ENCODE measurements at places on chromosomes 5 and 9. TPM values are rescaled to one million over a fixed set of nuclear protein-coding genes. Genes with fewer than 3 reads are reported as not detected.

The SLC34A3 gene
- total RNA-seq, result not detected

The FREM1 gene
- total RNA-seq, result not detected

The FAM153A gene
- 33.7 TPM for total RNA-seq

The SLC44A1 gene
- 11.8 TPM for total RNA-seq

The LHX3 gene
- total RNA-seq, result not detected

The SMIM33 gene
- total RNA-seq, result 1.5 TPM

The NUTM2G gene
- not detected for total RNA-seq

The GRXCR2 gene
- total RNA-seq, result not detected

The PCDHGA10 gene
- total RNA-seq, result 0.10 TPM

The TLE1 gene
- total RNA-seq, result 0.17 TPM

The ZMAT2 gene
- total RNA-seq, result 53.4 TPM

The ZFP2 gene
- total RNA-seq, result 0.40 TPM

The PCDHB13 gene
- not detected for total RNA-seq

The CAVIN4 gene
- 0.07 TPM for total RNA-seq

The SLC25A2 gene
- total RNA-seq, result 0.19 TPM

The ACTL7A gene
- total RNA-seq, result not detected

The PCDHGA5 gene
- total RNA-seq, result not detected

The PCDHGB5 gene
- 0.15 TPM for total RNA-seq

The PTGES gene
- total RNA-seq, result not detected

The ATP10B gene
- not detected for total RNA-seq

The POU4F3 gene
- total RNA-seq, result not detected

The MYMK gene
- total RNA-seq, result not detected

The LCN15 gene
- total RNA-seq, result not detected

The TMC1 gene
- not detected for total RNA-seq

The CYLC2 gene
- not detected for total RNA-seq

The CCNJL gene
- not detected for total RNA-seq

The MARCHF11 gene
- total RNA-seq, result not detected

The EPB41L4A gene
- 1.5 TPM for total RNA-seq

The CCL27 gene
- total RNA-seq, result 0.80 TPM

The GPBP1 gene
- 94.1 TPM for total RNA-seq

The ENTPD2 gene
- not detected for total RNA-seq

The ANKRD33B gene
- 9.9 TPM for total RNA-seq

The GTF2H2 gene
- total RNA-seq, result 52.4 TPM

The MYO10 gene
- 0.34 TPM for total RNA-seq

The RABGAP1 gene
- 27.1 TPM for total RNA-seq

The DNLZ gene
- 14.5 TPM for total RNA-seq

The CTNND2 gene
- not detected for total RNA-seq

The N4BP3 gene
- total RNA-seq, result 3.2 TPM

The OLFML2A gene
- not detected for total RNA-seq

The NR2F1 gene
- total RNA-seq, result not detected

The PCDHB5 gene
- total RNA-seq, result not detected

The DMRT3 gene
- total RNA-seq, result not detected

The TEK gene
- not detected for total RNA-seq

The GABRA1 gene
- total RNA-seq, result not detected

The TMEM215 gene
- total RNA-seq, result not detected

Data from activated CD4-positive, alpha-beta memory T cell treated with anti-CD3 and anti-CD28 coated beads for 36 hours (primary cell).